Nucleus accumbens (tissue), 56 donors: ENCODE measurements at places on chromosomes 12 and 14.
A peak's percentile ranks its signal among the peaks of the same experiment; 100 is the strongest.

DNA sequence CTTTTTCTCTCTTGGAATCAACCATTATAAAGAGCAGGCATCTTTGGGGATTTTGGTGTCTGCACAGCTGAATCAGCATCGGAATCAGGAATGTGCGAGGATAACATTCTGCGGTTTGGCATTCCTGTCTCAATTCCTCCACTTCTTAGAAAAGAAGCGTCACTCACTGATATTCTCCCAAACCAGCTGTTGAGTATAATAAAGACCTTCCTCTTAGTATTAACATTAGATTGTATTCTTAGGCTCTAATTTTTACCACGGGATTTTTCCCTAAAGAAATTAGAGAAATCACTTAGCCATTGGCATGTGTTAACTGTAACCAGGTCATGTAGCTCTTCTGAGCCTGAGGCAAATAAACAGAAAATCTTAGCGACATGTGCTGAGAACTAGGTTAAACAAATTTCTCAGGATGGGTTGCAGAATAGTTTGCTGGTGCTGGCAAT lies 128.7 kb downstream of the TMX1 start:
- DNase-seq, result no peak

- no peak for DNase-seq
Observed at GRCh38 chr12:12501121-12501520, 61.5 kb downstream of the DUSP16 start.

GRCh38 chr12:2739832-2740641 lies 54.7 kb upstream of the FKBP4 start:
- peak; percentile 4 for DNase-seq

DNA sequence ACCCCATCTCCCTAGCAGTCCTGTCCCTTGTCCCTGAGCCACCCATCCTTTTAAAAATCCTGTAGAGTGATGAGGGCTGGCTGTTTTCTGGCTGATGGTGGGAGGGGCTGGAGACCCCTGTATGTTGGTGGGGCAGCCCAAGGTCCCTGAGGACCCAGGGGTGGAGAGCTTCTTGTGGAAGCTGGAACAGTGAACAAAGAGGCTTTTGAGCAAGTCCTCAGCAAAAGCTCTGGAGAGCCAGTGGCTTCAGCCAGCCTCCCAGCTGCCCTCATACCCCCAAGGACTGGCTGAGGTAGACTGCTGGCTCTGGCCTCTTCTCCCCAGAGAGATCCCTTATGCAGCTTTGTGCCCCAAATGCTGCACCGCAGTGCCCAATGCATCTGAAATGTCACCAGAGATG lies 29.2 kb upstream of the COL2A1 start:
- DNase-seq, result no peak

DNA sequence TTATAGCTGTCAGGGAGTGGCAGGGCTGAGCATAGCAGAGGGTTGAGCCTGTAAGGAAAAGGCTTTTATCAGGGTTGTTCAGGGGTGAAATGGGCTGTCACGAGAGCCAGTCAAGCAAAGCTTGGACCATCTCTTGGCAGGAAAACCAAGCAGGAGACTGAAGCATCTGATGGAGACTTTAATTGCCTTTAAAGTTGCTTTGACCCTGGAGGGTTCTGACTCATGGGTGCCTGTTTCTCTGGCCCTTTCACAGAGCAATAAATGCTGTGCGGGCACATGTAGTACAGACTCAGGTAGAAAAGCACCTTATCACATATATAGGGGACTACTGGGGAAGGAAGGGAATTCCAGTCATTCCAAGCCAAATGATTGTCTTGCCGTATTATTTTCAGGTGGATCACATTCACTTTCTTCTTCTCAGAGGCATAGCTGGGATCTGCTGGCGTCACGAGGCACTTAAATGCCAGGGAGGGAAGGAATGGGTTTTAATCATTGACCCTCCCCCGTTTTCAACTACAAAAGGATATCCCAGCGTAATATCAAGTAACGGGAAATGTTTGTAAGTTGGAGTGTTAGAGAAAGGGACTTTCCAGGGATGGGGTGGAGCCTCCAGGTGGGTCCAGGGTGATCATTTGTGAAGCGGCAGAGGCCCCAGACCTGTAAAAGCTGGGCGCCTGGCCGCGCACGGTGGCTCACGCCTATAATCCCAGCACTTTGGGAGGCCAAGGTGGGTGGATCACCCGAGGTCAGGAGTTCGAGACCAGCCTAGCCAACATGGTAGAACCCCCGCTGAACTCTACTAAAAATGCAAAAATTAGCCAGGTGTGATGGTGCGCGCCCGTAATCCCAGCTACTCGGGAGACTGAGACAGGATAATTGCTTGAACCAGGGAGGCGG lies 34.9 kb downstream of the PLEKHD1 start:
- DNase-seq, result no peak

GRCh38 chr12:132597333-132598316 lies 12.8 kb downstream of the LRCOL1 start:
- DNase-seq, result no peak
